Hematopoietic multipotent progenitor cell treated with erythropoietin and hydrocortisone succinate and interleukin-3 and kit ligand, for 17 days (in vitro differentiated cells): ENCODE measurements at places on chromosomes 13 and 19.

- no peak for DNase-seq
These were observed 228.8 kb downstream of the PCDH9 start for GRCh38 chr13:67001363-67001762.

- DNase-seq, result no peak
These were observed 2.4 kb downstream of the TICAM1 start for GRCh38 chr19:4829001-4829712.

- DNase-seq, result no peak
These were observed 43.1 kb downstream of the PAN3 start for GRCh38 chr13:28181413-28181812.

- DNase-seq, result no peak
These were observed 12.6 kb downstream of the CD37 start for GRCh38 chr19:49347835-49348234.

DNA sequence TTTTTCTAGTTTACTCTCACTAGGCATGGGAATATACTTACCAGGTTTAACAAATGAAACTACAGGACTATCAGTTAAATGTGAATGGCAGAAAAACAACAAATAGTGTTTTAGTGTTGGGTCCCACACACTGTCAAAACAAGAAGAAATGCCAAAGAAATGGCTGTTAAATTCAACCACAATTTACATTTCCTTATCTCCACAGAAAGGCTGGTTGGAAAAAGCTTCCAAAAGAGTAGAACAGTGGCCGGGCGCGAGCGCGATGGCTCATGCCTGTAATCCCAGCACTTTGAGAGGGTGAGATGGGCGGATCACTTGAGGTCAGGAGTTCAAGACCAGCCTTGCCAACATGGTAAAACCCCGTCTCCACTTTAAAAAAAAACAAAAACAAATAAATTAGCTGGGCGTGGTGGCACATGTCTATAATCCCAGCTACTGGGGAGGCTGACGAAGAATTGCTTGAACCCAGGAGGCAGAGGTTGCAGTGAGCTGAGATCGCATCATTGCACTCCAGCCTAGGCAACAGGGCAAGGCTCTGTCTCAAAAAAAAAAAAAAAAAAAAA is 66.5 kb downstream of the SERP2 start:
- no peak for DNase-seq

- no peak for DNase-seq
These were observed 737.7 kb downstream of the PCDH9 start for GRCh38 chr13:66492479-66492878.
